CD14-positive monocyte (primary cell): ENCODE measurements at places on chromosomes 2 and 18. TPM values are rescaled to one million over a fixed set of nuclear protein-coding genes. Genes with fewer than 3 reads are reported as not detected.
A peak's percentile ranks its signal among the peaks of the same experiment; 100 is the strongest.

ZNF513 gene
- 2.6 TPM for polyA plus RNA-seq

NT5C1B gene
- not detected for polyA plus RNA-seq

SMPD4 gene
- 10.5 TPM for polyA plus RNA-seq

DOK6 gene
- polyA plus RNA-seq, result not detected in 2 replicates

TNFRSF11A gene
- 0.05 and 0.24 TPM in 2 replicates for polyA plus RNA-seq

TNP1 gene
- polyA plus RNA-seq, result not detected in 2 replicates

DNA sequence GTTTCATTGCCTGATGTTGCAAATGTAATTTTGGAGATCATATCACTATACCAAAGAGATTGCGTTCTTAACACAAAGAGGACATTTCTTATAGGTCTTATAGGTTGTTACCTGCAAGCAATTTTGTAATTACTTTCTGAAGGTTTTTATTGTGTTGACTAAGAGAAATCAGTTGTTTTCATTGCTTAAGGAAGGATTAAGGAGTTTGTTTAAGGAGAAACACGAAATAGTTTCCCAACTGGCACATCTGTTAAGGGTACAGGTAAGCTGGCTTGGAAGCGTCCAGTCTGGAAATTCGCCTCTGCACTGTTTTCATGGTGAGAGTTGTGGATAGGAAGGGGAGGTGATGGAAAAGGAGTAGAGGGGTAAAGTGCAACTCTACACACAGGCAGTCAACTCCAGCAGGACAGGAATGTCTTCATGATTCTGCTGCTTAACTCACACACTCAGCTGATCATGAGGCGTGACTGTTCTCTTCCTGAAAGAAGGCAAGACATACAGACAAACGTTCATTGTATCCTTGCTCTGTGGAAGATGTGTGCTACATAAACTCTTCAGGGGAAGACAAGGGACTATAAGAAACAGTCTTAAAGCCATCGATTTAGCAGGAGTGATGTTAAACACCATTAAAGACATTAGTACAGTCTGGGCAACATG, 61.4 kb upstream of the ACSL3 start:
- DNase-seq, result no peak

GRCh38 chr2:204753841-204754240, 208.6 kb downstream of the PARD3B start:
- no peak for DNase-seq

- no peak for DNase-seq
Measured at GRCh38 chr2:146312899-146313298, 1531.9 kb upstream of the ACVR2A start.

DNA sequence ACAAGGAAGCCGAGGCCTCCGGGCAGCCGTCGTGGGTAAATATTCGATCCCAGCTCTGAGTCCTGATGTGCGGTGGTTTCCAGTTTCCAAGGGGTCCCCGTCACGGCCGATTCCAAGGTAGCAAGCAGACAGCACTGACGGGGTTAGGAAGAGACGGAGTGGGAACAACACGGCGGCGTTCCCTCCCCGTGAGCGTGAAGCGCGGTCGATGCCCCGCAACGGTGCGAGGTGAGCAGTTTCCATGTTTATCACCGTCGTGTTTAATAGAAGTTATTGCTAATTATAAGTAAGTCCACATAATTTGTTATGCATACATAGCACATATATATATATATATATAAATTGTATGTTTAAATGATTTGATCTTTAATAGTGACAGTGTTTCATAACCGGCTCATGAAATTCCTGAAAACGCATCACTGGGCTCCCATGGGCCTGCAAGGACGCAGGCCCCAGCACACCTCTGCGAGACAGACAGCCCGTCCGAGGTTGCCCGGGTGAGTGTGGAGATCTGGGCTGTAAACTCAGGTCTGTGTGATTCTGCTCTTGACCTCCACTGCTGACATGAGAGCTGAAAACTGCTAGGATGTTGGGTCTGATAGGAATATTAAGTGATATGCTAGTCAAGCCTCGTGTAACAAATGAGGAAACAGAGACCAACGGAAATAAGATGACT, 243.5 kb upstream of the SALL3 start:
- no peak for DNase-seq

DNA sequence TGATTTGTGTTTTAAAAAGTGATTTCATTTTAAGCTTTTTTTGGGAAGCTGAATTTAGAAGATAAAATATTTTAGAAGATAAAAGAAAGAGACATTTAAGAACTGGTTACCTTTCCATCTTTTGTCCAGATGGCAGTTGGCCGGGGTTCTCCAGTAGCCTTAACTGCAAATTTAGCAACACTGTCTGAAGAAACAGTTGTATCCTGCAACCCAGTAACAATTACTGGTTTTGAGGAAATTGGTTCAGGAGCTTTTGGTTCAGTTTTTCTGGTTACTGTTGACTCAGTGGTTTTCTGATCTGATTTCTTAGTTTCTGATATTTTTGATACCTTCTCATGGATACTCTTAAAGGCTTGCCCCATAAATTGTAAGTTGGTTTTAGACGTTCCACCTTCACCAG, 49.9 kb downstream of the PLEKHA3 start:
- DNase-seq, result peak; percentile 24

GRCh38 chr2:105329197-105329554, 359 bp downstream of the TGFBRAP1 start:
- no peak for DNase-seq

DNA sequence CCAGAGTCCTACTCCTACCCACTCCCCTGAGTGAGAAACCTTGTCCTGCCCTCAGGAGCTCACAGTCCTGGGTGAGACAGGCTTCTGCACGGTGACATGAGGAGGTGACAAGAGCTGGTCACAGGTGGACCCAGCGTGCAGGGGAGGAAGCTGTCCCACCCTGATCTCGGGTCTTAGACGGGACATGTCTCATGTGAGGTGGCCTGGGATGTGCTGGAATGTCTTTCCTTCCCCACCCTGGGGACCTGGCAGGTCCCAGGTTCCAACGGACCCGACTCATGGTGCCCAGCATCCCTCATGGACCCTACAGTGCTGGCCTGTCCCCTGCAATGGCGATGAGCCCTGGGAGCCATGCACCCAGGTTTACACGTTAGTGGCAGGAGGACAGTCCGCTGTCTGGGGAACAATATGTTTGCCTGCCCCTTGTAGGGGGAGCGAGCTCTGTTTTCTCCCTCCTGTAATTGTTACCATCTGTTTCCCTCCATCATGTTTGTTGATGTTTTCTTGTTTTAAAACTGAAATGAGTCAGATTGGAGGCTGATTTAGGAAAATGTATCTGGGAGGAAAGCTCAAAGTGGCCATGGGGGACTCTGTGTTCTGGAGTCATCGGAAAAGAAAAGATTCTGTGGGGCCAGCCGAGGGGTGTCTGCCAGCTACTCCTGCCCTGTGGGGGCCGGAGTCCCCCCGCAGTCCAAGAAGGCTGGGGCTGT, 238.1 kb downstream of the KLHL29 start:
- no peak for DNase-seq

GRCh38 chr2:121826036-121826435, 70.6 kb downstream of the TSN start:
- DNase-seq, result no peak

DNA sequence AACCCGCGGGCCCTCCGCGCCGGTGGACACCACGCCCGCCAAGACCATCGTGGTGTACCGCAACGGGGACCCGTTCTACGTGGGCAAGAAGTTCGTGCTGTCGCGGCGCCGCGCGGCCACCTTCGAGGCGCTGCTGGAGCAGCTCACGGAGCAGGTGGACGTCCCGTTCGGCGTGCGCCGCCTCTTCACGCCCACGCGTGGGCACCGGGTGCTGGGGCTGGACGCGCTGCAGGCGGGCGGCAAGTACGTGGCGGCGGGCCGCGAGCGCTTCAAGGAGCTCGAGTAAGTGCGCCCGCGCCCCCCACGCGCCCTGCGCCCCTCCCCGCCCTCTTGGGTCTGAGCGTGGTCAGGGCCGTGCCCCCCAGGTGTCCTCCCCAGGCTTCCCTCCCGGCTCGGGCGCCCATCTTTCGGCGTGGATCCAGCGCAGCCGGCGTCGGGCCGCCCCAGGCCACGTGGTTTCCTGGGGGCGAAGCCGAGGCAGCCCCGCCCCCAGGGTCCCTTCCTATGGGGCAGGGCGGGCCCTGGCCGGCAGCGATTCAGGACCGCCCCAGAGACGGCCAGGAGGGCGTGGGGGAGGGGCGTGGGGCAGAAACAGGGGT, 481 bp downstream of the DCDC2C start:
- no peak for DNase-seq
